ENCODE measurements at places on chromosomes 1 and 21.

DNA sequence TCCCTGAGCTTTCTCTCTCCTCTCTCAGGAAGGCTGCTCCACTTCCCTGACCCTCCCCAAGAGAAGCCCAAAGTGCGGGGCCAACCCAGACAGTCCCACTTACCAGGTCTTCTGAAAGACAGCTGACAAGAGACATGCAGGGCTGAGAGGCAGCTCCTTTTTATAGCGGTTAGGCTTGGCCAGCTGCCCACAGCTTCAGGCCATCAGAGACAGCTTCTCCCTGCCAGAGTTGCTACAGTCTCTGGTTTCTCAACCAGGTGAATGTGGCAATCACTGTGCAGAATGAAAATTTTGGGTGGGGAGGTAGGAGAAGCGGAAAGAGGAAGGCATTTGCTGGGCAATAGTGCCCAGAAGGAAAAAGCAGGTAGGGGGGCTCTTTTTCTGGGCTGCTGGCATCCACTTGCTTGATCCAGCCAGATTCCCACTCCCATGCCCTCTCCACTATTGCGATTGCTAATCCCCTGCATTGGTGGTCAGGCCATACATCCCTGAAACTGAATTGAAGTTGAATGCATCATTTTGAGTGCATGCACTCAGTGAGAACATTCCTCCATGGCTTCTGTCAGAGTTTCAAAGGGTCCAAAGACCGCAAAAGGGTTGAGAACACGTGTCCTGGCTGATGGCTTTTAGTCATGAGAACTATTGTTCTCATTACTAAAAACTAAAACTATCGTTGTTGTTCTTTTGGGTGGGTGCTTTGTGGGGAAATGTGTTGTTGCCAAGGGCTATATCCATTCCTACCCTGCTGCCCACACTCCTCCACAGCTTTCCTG lies at the start of gene S100A8:
TSS of gene S100A8 (minus strand) at position 136 of the 773 bp plus-strand sequence. CDS start 538 bp downstream, outside the sequence.
- no peaks in the 10 kb centered on the region for H3K36me3 ChIP-seq
- no peaks in the 10 kb centered on the region for H3K27me3 ChIP-seq
- H3K4me3 ChIP-seq = peak within 1 kb of the TSS; percentile 61
- H3K4me1 ChIP-seq = peaks cover 30% of the 10 kb centered on the region
- DNase-seq = no peak

- no peak for DNase-seq
- no peaks in the 10 kb centered on the region for H3K27me3 ChIP-seq
- H3K36me3 ChIP-seq = no peaks in the 10 kb centered on the region
- no peak overlapping the region for H3K4me3 ChIP-seq
- no peak overlapping the region for H3K27ac ChIP-seq
These were observed 12.6 kb downstream of the CD101 start for GRCh38 chr1:117014209-117014608.

DNA sequence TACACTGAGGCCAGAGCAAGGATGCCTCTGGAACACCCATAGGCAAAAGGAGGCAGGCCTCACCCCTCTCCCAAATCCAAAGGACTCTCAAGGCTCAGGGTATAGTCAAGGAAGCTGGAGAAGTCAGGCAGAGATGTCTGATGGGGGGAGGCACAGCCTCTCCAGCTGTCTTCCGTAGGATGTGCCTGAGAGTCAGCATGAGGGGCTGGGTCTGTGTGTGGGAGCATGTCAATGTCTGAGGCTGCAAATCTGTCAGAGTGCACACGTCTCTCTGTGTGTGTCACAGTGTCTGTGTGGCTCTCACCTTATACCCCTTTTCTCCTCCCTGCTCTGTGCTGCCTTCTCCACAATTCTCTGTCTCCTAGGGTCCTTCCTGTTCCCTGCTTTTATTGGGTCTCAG lies 4.0 kb downstream of the HPCAL4 start:
- no peak overlapping the region for H3K4me3 ChIP-seq
- no peak for DNase-seq
- H3K36me3 ChIP-seq = no peaks in the 10 kb centered on the region
- H3K27ac ChIP-seq = no peak overlapping the region
- peaks cover 16% of the 10 kb centered on the region for H3K4me1 ChIP-seq
- H3K27me3 ChIP-seq = no peaks in the 10 kb centered on the region

DNA sequence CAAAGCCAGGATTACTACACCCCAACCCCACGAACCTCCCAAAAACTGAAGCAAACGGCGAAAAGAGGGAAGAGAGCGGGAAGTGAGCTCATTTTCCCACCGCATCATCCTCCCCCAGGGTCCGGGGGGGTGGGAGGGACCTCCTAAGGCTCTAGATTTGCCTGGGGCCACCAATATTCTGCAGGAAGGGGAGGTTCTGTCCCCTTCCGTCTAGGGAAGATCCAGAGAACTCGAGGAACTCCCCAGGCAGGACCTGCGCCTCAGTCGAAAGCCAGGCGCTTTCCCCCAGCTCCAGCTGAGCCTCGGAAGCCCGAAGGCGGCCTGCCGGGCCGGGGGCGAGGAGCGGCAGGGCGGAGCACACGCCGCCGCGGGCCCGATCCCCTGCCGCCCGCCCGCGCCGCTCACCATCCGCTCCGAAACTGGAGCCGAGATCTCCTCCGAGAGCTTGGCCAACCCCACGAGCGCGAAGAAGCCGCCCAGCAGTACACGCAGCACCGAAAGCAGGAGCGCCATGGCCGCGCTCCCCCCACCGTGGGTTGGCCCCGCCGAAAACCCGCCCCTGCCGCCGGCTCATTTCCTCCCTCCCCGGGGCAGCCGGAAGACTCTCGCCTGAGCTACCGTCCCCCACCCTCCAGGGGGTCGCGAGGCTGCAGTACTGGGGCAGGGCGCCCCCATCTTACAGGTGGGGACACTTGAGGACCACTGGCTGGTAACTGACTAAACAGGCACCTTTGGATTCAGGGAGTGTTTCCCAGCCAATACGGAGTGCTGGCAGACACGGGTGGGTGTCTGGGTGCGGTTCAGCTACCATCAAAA lies at the start of gene TMEM35B:
TSS of gene TMEM35B (minus strand) at position 555 of the 816 bp plus-strand sequence. CDS start at position 513, 42 bp downstream.
- peaks cover 18% of the 10 kb centered on the region for H3K4me1 ChIP-seq
- peak within 1 kb of the TSS; percentile 83 for H3K27ac ChIP-seq
- H3K4me3 ChIP-seq = peak within 1 kb of the TSS; percentile 74

DNA sequence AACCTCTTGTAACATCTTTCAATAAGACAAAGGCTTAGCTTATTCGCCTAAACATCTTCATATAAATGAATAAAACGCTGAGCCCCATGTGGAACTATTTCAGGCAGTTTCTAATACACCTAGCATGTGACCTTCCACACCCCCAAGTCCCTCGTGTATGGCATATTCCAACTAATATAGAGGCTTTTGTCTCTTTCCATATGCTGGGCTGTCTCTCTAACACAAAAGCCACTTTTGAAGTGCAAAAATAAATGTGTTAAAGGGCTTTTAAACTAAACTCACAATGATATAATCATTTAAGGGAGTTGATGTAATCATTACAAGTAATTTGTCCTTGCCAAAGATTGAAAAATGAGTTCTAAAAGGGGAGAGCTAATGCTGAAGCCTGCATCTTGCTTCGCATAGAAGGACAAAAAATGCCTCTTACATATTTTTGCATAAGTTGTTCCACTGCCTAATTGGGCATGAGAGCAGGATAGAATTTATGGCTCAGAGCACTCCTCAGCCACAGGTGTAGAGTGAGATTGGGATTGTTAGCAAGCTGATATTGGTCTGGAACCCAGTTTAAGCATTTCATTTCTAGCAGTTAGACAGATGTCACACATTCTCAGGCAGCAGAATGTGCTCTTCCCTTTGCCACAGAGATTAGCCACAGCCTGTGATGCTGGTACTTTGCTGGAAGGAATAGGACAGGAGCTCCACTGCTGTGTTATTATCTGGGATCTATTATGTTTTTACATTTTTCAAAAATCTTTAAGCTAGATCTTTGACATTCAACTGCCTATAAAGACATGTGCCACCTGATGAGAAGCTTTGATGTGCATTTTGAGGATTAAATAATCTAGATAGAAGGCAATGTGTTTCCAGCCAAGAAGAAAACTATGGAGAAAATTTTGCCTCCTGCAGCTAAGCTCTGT lies 1044.4 kb downstream of the ADGRL2 start:
- H3K4me1 ChIP-seq = no peaks in the 10 kb centered on the region
- H3K4me3 ChIP-seq = no peak overlapping the region
- no peak overlapping the region for H3K27ac ChIP-seq
- H3K27me3 ChIP-seq = no peaks in the 10 kb centered on the region

- no peak for DNase-seq
- H3K36me3 ChIP-seq = no peaks in the 10 kb centered on the region
- H3K4me3 ChIP-seq = peak overlapping the region; percentile 79
- H3K4me1 ChIP-seq = peaks cover 27% of the 10 kb centered on the region
- H3K27me3 ChIP-seq = no peaks in the 10 kb centered on the region
- peak overlapping the region; percentile 98 for H3K27ac ChIP-seq
These were observed 995 bp upstream of the ZBTB48 start for GRCh38 chr1:6578624-6579373.

DNA sequence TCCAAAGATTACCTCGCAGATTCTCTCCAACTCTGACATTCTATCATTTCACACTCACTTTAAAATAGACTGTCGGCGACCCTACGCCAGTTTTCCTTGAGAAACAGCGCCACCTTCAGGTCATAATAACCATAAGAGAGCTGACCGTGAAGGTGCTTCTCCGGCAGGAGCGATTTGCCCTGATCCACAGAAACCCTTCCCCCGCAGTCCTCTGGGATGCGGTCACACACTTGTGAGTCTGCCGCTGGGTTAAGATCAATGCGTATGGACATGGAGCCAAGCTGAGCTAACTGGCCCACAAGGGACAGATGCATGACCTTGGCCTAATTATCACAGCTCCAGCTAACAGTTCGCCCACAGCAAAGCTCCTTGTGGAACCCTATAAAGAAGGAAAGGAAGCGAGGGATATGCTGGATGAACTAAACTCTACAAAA lies 32.8 kb upstream of the IFNAR2 start:
- H3K27me3 ChIP-seq = no peaks in the 10 kb centered on the region
- no peaks in the 10 kb centered on the region for H3K36me3 ChIP-seq
- no peak overlapping the region for H3K4me3 ChIP-seq
- H3K4me1 ChIP-seq = no peaks in the 10 kb centered on the region
- no peak for DNase-seq

GRCh38 chr1:107954719-107955415 lies 10.1 kb downstream of the VAV3 start:
- H3K4me1 ChIP-seq = no peaks in the 10 kb centered on the region
- H3K27me3 ChIP-seq = no peaks in the 10 kb centered on the region
- no peak overlapping the region for H3K27ac ChIP-seq
- no peak for DNase-seq

DNA sequence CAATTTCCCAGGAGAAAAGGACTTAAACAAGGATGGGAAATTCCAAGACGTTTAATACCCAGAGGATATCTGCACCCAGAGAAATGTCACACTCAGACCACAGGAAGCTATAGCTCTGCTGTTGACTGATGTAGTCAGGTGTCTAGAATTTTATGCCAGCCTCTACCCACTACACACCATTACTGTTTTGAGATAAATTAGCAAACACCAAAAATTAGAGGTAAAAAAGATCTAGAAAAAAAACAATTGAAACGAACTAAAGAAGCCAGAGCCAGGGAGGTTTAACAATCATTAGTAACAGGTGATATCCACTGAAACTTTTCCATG lies 519.9 kb downstream of the SMYD3 start:
- no peak for DNase-seq
- no peaks in the 10 kb centered on the region for H3K27me3 ChIP-seq
- H3K27ac ChIP-seq = no peak overlapping the region
- H3K4me1 ChIP-seq = no peaks in the 10 kb centered on the region
- H3K36me3 ChIP-seq = no peaks in the 10 kb centered on the region

DNA sequence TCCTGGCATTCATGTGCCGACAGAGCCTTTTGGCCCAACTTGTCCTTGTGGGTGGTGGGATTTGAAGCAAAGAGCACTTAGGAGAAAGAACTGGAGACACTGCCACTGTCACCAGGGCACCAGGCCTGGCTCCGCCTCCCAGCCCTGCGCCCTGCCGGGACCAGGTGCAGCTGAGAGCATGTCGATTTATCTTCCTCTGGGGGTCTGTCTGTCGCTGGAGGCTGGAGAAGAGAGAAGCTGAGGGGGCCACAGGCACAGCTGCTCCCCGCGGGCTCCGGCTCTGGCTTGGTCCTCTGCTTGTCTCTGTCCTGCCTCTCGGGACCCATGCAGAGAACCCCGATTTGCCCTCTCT lies 28.2 kb downstream of the PCNT start:
- H3K36me3 ChIP-seq = peaks cover 100% of the 10 kb centered on the region
- H3K27ac ChIP-seq = no peak overlapping the region
- H3K4me1 ChIP-seq = peaks cover 28% of the 10 kb centered on the region
- H3K4me3 ChIP-seq = no peak overlapping the region
- H3K27me3 ChIP-seq = no peaks in the 10 kb centered on the region

GRCh38 chr1:90717356-90717664 lies 208 bp upstream of the BARHL2 start:
- peak overlapping the region; percentile 56 for H3K4me3 ChIP-seq
- DNase-seq = no peak
- no peaks in the 10 kb centered on the region for H3K36me3 ChIP-seq

- no peaks in the 10 kb centered on the region for H3K27me3 ChIP-seq
- no peak for DNase-seq
- no peak overlapping the region for H3K4me3 ChIP-seq
- H3K4me1 ChIP-seq = no peaks in the 10 kb centered on the region
These were observed 6.9 kb downstream of the DTL start for GRCh38 chr1:212042436-212042835.

GRCh38 chr1:228337031-228337564 lies 69.5 kb downstream of the TRIM11 start:
- no peaks in the 10 kb centered on the region for H3K27me3 ChIP-seq
- no peak overlapping the region for H3K4me3 ChIP-seq
- no peak overlapping the region for H3K27ac ChIP-seq
- no peaks in the 10 kb centered on the region for H3K4me1 ChIP-seq

GRCh38 chr1:206029484-206029883 lies 5.8 kb upstream of the CTSE start:
- peaks cover 9% of the 10 kb centered on the region for H3K4me1 ChIP-seq
- H3K36me3 ChIP-seq = no peaks in the 10 kb centered on the region

DNA sequence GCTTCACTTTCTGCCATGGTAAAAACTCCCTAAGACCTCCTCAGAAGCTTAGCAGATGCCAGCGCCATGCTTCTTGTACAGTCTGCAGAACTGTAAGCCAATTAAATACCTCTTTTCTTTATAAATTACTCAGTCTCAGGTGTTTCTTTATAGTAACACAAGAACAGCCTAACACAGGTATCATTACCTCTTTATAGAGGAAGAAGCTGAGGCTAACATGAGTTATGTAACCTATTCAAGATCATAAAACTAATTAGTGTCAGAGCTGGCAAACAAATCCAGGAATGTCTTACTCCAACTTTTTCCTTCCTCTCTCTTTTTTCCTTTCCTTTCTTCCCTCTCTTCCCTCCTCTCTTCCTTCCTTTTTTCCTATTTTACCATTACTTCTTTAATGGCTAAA lies 9.3 kb downstream of the NTMT2 start:
- H3K27me3 ChIP-seq = no peaks in the 10 kb centered on the region
- DNase-seq = no peak
- H3K4me1 ChIP-seq = no peaks in the 10 kb centered on the region
- no peak overlapping the region for H3K4me3 ChIP-seq
- no peaks in the 10 kb centered on the region for H3K36me3 ChIP-seq
- no peak overlapping the region for H3K27ac ChIP-seq

GRCh38 chr1:183234660-183235476 lies 48.8 kb downstream of the LAMC2 start:
- no peak for DNase-seq
- no peaks in the 10 kb centered on the region for H3K27me3 ChIP-seq
- H3K36me3 ChIP-seq = no peaks in the 10 kb centered on the region
- peak overlapping the region; percentile 86 for H3K27ac ChIP-seq
- peak overlapping the region; percentile 29 for H3K4me3 ChIP-seq
